ENCODE measurements at places on chromosomes 2 and 18.

- no peak for DNase-seq
These were observed 756 bp downstream of the ABI2 start for GRCh38 chr2:203328760-203329540.

GRCh38 chr2:53819634-53820033 is 32.8 kb downstream of the ERLEC1 start:
- DNase-seq = no peak

GRCh38 chr2:85723707-85724360 is 29.7 kb downstream of the GNLY start:
- DNase-seq = no peak

GRCh38 chr2:237682856-237683670 is 55.7 kb downstream of the LRRFIP1 start:
- DNase-seq = no peak

- no peak for DNase-seq
These were observed 68.6 kb upstream of the COL5A2 start for GRCh38 chr2:189248141-189248540.

DNA sequence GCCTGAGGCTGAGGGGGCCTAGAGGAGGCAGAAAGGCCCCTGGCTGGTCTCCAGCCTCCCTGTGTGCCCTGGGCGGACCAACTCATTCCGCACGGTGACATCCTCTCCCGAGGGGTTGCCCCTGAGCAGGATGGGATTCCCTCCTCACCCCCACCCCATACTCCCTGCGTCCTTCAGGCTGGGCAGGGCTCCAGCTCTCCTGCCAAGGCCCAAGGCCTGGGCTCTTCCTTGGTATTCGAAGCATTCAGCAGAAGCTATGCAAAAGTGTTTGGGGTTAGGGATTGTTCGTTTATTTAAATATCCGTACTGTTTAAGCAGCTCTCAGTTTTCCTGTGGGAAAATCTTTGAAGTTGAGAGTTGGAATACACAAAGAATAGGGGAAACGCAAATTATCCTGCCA is 113.1 kb upstream of the RAB12 start:
- DNase-seq = no peak

GRCh38 chr2:70718241-70718640 is 49.8 kb downstream of the ADD2 start:
- DNase-seq = no peak

GRCh38 chr2:11279398-11279797 is 65.0 kb downstream of the ROCK2 start:
- no peak for DNase-seq

- DNase-seq = no peak
These were observed 980 bp downstream of the SLC4A3 start for GRCh38 chr2:219628235-219628985.

DNA sequence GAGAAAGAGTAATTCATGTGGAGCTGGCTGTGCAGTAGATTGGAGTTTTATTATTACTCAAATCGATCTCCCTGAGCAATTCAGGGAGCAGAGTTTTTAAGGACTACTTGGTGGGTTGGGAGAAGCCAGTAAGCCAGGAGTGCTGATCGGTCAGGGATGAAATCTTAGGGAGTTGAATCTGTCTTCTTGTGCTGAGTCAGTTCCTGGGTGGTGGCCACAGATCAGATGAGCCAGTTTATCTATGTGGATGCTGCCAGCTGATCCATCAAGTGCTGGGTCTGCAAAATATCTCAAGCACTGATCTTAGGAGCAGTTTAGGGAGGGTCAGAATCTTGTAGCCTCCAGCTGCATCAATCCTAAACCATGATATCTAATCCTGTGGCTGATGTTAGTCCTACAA is 17.0 kb upstream of the UGT1A8 start:
- DNase-seq = no peak

- no peak for DNase-seq
These were observed 12.2 kb upstream of the NFATC1 start for GRCh38 chr18:79383388-79384056.

- no peak for DNase-seq
These were observed 126.8 kb downstream of the MARCHF4 start for GRCh38 chr2:216245391-216245975.

DNA sequence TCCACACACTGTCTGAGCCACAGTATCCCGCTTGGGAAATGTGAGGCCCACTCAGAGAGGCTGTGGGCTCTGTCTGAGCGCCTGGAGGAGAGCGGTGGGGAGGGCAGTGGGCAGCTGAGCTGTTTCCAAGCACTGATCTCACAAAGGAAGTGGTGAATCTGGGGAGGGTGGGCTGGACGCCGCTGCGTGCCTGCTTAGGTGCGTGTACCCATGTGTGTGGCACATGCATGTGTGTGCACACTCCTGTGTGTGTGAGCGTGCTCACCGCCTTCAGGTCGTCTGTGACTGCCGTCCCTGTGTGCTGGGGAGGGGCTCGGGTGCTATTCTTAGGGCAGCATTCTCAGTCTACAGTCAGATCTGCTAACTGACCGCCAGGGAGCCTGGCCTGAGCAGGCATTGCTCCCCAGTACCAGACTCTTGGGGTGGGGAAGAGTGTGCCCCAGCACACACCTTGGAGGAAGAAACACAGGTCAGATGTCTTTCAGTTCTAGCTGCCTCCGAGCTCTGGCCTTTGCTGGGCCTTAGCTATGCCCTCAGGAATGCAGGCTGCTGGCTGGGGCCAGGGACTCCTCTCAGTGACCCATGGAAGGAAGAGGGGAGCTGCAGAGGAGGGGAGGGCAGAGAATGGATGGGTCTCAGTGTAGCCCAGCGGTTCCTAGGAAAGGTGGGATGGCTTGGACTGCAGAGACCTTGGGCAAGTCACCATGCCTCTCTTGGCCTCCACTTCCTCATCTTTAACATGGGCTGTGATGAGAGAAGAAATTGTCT is 31.4 kb downstream of the KCNIP3 start:
- no peak for DNase-seq

DNA sequence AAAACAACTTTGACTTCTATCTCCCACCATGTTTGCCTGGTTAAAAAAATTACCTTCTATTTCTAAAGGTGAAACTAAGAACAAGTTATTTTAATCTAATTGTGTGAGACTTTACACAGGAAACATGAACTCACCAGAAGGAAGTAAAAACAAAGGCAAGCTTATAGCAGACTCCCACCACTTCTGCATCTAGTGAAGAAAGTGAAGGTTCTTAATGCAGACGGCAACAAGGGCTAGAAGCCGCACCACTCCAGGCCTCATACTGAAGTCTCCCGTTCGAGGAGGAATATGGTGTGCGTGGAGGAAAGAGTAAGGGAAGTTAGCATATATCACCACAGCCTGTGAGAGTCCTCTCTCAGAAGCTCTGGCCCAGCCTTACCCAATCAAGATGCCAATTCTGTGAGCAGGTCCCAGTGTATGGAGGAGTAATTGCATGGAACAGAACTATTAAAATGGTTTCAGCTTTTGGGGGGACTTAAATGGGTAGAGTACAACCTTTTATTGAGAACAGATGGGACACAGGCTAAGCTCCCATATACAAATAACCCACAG is 958.7 kb downstream of the BCL11A start:
- DNase-seq = no peak

DNA sequence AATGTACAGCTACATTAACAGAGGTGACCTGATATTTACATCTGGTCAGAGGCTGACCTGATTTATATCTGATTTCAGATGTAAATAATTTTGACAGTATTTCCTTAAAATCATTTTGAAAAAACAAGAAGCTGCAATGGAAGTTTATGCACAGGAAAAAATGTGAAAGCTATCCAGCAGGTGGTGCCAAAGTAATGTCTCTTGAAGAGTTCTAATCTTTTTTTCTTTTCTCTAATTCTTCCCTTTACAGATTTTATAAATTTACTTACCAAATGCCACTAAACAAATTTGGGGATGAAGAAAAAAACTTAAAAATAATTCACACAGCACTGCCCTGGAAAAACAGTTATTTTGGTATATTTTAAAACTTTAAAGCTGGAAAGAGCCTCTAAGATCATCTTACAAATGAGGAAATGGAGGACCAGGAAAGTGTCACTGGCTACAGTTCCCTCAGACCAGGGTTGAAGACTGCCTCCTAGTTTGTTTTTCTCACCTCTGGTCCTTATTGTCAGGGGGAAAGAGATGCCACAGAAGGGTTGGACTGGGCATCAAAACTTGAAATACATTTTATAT is 16.4 kb upstream of the FBLN7 start:
- DNase-seq = no peak

GRCh38 chr2:79120194-79120713 is at the start of gene REG1A:
Gene REG1A, plus strand, starts transcription at chr2:79120488. Its CDS starts 374 bp downstream, at chr2:79120862.
- DNase-seq = no peak

DNA sequence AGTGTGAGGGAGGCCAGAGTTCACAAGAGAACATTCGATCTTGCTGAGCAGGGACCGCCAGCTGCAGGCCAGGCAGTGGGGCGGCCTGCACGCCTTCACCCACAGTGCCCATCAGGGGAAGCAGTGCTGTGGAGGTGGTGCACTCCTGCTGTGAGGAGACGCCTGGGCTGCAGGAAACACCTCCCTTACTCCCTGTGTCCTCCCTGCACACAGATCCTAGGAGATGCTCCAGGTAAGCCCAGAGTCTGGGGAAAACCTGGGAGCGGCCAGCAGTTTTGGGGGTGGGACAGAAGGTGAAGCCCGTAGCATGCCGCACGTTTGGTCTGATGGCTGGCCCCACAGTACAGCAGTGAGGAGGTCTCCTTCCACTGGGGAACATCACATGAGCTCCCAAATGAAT is 180.8 kb upstream of the RAB6C start:
- no peak for DNase-seq

- no peak for DNase-seq
These were observed 43.0 kb downstream of the EMILIN2 start for GRCh38 chr18:2889761-2890192.

DNA sequence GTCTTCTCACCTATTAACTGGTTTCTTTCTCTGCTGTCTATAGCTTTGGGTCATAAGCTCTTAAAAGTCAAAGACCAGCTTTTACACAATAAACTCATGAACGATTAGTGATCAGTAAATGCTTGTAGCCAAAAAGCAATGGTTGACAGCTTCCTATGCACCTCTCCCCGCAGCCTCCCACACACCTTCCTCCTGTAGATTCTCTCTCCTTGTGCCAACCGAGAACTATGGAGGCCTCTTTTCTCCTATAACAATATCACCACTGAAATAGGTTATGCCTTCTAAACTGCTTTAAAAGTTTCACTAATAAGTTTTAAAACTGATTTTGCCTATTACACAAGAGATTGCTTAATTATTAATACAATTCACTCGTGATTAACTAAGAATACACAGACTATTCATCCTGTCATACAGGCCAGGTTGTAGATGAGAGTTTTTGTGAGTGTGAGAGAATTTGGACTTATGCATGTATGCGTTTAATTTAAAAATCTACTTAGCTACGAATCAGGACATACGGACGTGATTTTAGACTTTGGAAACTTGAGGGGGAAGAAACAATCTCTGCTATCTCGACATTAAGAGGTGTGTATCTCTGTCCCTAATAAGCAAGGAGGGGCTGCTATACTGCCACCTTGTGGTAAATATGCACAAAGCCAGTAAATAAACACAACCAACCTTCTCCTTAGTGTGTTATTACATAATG is 229.1 kb upstream of the RBBP8 start:
- DNase-seq = no peak

GRCh38 chr2:158815658-158816057 is 20.5 kb downstream of the DAPL1 start:
- DNase-seq = no peak

Data from hypothalamus (tissue), 51 donors.